Activated T-cell treated with anti-CD3 and anti-CD28 coated beads for 1 hour (primary cell): ENCODE measurements at places on chromosomes 1 and 21.

DNA sequence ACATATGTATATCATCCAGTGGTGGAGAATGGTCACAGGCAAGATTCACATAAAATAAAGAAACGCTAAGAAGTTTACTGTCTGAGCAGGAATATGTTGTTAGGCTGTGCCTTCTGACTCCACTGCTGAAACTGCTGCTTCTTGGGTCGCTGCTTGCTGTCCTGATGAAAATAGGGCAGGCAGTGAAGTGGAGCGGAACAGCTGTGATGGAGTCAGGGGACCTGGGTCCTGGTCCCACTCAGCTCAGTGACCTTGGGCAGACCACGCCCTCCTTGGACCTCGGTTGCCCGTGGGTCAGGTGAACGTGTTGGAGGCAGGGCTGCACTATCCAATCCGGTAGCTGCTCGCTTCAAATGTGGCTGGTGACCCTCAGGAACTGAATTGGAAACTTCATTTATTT, 33.4 kb upstream of the IFFO2 start:
- no peak for DNase-seq

DNA sequence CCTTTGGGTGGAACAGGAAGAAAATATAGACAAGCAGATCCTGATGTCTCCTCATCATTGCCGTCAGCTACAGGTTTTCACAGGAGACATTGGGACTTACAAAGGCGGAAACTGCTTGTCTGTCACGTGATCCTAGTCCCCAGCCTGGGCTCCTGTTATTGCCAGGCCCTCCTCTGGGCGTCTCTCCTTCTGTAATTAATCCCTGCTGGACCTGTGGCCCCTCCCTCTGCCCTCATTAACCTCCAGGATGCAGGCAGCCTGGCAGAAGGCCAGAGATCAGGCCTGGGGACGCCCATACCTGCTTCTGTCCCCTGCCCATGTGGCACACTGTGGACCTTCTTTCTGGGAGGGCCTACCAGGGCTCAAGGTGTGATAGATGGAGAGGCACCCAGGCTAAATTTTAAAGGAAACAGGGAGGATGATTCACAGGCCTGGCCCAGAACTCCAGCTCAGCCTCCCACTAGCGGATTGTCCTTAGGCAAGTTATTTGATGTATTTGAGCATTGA, 2.4 kb downstream of the S100A5 start:
- no peak for DNase-seq

DNA sequence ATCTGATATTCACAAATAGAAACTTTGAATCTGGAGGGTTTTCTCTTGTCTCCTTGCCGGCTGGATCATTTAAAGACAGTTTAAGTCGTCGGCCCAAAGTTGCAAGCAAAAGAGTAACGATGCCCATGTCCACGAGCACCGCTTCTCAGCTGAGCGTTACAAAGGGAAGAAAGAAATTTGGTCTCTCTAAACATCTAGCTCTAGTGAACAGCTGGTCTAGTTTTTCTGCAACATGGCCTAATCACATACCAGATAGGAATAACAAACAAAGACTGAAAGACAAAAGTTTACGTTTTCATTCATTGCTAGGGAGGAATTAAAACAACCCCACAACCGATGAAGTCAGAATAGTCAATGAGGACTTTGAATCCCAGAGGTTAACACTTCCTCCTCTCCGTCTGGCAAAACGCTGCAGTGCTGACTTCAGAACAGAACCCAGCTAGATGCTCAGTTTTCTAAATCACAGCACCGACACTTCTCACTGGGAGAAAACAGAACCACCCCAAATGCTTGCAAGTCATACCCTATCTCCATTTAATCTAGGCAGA, 69.4 kb downstream of the NTPCR start:
- DNase-seq: no peak

GRCh38 chr21:44726826-44727225, 15.5 kb upstream of the TSPEAR start:
- no peak for DNase-seq

DNA sequence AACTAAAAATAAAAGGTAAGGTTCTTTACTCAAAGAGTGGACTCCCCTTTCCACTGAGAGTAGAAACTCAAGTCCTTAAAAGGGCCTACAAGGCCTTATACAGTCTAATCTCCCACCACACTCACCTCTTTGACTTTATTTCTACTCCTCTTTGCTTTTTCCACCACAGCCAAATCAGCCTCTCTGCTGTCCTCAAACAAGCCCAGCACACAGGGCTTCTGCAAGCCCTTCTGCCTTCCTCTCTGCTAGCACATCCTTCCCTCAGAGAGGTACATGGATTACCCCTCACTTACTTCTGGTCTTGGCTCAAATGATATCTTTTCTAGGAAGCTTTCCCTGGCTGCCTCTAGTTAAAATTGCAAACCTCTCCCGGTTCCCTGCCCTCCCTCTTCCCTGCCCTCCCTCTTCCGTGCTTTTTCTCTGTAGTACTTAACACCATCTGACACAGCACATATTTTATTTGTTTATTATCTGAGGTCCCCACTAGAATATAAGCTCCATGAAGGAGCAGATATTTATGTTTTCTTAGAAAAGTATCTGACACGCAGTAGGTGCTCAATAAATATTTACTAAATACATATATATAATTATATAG, 1.7 kb downstream of the LYST start:
- no peak for DNase-seq

DNA sequence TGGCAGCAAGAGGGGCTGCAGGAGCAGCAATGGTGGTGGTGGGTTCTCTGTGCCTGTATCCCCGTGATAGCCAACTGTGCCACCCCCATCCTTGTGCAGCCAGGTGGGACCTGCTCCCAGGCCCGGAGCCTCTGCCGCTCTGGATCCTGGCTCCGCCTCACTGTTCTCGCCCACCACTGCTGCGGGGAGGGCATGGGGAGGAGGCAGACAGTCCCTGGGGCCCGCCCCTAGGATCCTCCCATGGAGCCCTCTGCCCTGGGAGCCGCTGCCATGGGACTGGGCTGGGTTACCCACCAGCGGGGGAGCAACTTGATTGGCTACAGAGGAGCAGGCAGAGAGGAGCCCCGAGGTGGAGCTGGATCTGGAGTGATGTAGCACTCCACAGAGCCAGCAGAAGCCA, 31.6 kb downstream of the CD1D start:
- no peak for DNase-seq

- no peak for DNase-seq
These were observed 8.3 kb downstream of the FAM229A start for GRCh38 chr1:32353886-32354570.

- no peak for DNase-seq
These were observed 18.6 kb downstream of the NTPCR start for GRCh38 chr1:232968965-232969364.

GRCh38 chr21:36916718-36917117, 49.8 kb downstream of the HLCS start:
- no peak for DNase-seq

DNA sequence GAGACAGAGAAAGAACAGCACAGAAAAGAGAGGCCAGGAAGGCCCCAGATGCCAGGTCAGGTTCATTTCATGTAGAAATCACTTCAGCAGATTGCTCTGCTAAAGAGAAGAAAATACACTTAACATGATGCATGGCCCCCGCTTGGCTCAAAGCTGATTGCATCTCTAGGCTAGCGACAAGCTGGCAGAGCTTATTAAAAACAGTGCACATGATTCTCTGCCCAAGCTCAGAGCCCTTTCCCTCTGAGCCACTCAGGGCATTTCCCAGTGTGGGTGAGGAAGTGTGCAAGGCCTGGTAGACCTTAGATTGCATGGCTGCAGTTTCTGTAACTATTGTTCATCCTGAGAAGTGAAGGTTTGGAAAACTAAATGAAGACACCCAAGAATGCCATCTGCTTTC, 3.3 kb upstream of the CAPN9 start:
- no peak for DNase-seq

- no peak for DNase-seq
These were observed 37.0 kb upstream of the B3GALT5 start for GRCh38 chr21:39575775-39576174.

- no peak for DNase-seq
These were observed 37.9 kb upstream of the LRIG2 start for GRCh38 chr1:113035086-113035485.

DNA sequence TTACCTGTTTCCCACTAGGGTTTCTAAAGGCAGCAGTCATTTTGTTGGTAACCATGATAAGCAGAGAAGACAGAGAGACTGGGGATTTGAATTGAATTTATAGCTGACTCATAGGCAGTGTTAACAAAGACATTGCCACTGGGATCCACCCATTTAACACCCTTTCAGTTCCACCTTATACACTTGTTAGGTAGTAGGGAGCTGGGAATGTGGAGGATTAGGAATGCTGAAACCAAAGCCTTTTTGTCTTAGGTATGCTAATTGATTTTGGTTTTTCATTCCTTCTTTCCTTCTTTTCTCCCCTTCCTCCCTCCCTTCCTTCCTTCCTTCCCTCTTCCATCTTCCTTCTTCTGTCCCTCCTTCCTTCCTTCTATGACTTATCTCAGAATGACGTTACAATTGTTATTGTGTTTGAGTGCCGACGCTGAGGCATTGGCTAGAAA, 7.5 kb upstream of the EVI5 start:
- no peak for DNase-seq

DNA sequence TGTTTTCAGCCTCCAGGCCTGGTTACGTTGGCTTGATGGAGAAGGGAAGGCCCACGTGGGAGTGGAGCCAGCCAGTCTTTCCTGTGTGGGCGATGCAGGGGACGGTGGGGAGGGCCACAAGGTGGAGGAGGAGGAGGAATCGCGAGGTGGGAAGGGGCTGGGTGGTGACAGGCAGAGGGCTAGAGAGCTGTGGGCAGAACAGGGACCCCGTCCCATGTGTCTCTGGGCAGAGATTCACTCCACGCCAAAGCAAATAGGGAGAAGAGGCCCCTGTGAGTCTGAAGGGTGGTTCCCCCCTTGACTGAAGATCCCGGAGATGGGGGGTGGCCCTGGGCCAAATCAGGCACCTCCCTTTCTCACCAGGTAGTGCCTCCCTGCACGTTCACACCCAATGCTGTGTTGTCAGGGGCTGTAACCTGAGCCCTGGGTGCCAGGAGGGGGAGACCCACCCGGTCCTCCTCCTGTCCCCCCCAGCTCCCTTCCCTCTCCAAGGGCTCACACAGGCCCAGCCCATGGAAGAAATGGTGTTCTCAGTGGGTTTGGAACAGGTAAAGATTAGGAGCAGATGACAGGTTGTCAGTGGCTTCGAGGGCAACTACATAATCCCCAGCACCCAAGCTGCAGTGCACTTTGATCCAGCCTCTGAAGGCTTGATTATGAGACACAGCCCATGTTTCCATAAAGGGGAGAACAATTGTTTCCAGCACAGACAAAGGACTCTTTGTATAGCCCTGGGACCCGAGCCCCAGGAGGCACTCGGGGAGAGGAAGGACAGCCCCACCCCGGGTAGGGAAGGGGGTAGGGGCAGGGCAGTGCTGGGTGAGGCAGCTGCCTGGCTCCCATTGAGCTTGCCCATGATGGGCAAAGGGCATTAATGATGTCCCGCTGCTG, 37.7 kb upstream of the GPR37L1 start:
- DNase-seq: no peak

DNA sequence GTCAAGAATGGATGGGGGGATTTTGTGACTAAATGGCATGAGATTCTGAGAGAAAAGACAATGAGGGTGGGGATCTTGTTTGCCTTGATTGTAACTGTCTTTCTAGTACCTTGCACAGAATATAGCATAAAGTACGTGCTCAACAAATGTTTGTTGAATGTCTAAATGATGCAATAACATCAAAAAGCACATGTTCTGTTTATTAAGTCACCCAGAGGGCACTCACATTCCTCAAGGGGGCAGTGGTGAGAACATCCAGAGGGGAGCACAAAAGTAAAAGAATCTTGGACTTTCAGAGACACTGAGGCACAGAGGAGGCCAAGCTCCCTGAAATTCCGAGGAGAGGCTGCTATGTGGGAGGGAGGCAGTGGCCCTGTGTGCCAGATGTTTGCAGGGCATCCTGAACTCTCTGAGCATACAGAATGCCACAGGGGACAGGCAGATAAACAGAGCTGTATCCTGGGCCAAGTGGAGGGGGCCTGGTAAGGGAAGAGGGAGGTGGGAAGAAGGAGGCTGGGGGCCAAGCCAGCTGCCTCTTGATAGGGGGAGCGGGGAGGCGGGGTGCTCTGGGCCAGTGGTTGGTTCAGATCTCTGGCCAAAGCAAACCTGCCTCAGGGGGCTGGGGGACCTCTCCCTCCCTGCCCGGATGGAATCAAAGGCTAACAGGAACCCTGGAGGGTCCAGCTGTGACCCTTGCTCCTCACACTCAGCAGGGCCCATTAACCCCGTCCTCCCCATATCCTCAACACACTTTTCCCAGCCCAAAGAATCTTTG, 6.5 kb upstream of the ATP1A2 start:
- no peak for DNase-seq

GRCh38 chr1:125119024-125119441, 3934.3 kb downstream of the SRGAP2C start:
- DNase-seq: no peak

DNA sequence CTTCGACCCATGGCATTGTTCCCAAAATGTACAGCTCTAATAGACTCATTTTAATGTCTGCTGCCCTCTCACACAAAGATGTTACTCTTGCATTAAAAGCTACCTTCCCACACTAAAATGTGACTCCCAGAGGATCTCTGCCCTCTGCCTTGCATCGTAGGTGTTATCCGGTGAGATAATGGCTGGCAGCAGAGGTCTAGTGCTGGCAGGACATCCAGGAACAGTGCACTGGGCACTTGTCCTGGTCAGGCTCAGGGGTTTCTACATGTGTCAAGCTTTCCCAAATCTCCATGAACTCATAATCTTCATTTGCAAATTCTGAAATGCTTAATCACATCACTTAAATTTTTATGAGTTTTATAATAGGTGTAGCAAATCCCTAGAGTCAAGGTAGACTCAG, 310.6 kb downstream of the LRRIQ3 start:
- DNase-seq: no peak

GRCh38 chr1:10789047-10789791, 7.2 kb downstream of the CASZ1 start:
- no peak for DNase-seq

DNA sequence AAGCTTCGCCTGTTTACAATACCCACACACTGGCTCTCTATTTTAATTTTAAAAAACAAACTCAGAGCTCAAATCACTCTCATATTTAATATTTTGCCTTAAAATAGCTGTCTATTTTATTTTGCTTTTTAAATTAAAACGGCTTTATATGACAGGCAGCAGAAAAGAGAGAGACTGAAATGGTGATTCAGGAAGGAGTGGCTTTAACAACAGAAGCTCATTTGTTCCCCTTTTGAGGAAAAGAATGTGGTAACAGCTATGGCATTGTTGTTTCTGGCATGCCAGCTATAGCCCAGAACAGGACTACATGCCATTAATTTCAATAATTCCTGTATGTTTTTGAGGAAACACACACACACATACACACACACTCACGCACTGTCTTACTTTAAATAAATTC, 234.2 kb upstream of the PTBP2 start:
- no peak for DNase-seq

- no peak for DNase-seq
These were observed 218.7 kb upstream of the FOXD3 start for GRCh38 chr1:63103682-63104081.

- no peak for DNase-seq
These were observed 2.2 kb downstream of the CSF1 start for GRCh38 chr1:109912873-109913272.

- DNase-seq: no peak
These were observed at the start of gene TFF2 for GRCh38 chr21:42350927-42351426. Gene TFF2 (minus strand): TSS chr21:42350994. CDS start chr21:42350957, 37 bp downstream.

- no peak for DNase-seq
These were observed 66.8 kb downstream of the EPB41 start for GRCh38 chr1:28981210-28981609.
